Panc1 (cell line): ENCODE measurements at places on chromosomes 11 and 22.

- H3K27ac ChIP-seq, result no peak overlapping the region
- H3K27me3 ChIP-seq, result no peaks in the 10 kb centered on the region
- H3K4me1 ChIP-seq, result no peaks in the 10 kb centered on the region
- no peaks in the 10 kb centered on the region for H3K36me3 ChIP-seq
Observed at GRCh38 chr11:9103542-9104276, 12.3 kb upstream of the SCUBE2 start.

DNA sequence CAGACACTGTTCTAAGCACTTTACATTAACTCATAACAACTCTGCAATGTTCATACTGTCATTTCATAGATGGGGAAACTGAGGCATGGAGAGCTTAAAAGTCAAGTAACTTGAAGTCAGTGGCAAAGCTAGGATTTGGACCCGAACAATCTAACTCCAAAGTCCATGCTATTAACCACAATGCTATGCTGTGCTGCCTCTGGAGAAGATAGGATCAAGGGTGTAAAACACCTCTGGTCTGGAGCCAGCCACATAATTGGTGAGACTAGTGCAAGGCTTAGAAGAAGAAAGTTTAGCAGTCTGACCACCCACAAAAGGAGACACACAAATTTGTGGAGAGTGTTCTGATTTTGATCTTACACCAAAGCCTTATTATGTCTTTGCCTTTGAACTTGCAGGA lies 43.7 kb downstream of the ARFGAP2 start:
- H3K27me3 ChIP-seq, result no peaks in the 10 kb centered on the region
- H3K4me1 ChIP-seq, result no peaks in the 10 kb centered on the region
- no peaks in the 10 kb centered on the region for H3K36me3 ChIP-seq
- DNase-seq, result no peak
- H3K27ac ChIP-seq, result no peak overlapping the region

GRCh38 chr22:20380486-20380885 lies 13.5 kb upstream of the ZNF74 start:
- no peaks in the 10 kb centered on the region for H3K4me1 ChIP-seq
- DNase-seq, result no peak
- H3K4me3 ChIP-seq, result no peak overlapping the region
- H3K27me3 ChIP-seq, result no peaks in the 10 kb centered on the region

DNA sequence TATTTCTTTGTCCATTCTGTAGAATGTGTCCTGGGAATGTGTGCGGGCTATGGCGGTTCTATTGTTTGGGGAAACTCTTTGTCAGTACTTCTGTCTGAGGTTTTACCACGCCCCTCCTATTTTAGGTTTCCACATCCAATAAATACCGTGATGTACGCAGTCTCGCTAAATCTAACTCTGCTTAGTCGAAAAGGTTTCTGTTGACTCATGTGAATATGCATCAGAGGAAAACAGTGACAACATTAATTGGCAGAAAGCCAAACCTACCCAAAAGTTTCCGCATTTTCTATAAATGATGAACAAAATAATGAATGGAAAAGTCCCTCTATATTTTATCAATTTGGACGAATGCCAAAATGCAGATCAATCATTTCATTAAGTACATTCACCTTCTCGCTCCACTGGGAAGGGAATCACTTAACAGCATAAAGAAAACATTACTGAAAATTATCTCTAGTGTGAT lies 143.4 kb downstream of the MAML2 start:
- H3K27me3 ChIP-seq, result no peaks in the 10 kb centered on the region
- no peak overlapping the region for H3K27ac ChIP-seq
- H3K36me3 ChIP-seq, result no peaks in the 10 kb centered on the region
- no peaks in the 10 kb centered on the region for H3K4me1 ChIP-seq
- no peak overlapping the region for H3K4me3 ChIP-seq

DNA sequence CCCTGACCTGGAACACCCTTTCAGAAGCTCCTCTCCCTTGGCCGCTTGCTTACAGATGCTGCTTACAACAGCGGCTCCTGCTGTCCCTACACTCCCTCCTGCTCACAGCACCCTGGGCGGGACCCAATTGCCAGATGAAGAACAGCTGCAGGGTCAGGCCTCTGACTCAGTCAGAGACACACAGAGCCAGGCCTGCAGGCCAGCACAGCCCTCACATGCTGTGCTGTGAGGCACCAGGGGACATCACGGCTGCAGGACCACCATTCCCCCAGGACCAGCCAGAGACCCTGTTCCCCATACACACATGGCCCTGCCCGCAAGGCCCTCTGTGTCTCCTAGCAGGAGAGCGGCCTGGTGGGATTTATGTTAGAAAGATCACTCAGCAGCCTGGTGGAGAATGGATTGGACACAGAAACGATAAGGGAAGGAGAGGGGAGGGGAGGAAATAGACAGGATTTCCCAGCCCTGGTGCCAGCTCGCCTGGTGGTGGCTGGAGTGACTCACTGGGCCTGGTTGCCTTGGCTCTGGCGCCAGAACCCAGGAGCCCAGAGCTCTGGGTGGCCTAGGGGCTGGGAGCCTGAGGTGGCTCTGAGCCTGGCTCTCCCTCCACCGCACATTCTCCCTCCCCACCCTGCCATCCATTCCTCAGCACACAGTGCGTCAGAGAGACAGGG lies 6.7 kb downstream of the CAPN5 start:
- no peaks in the 10 kb centered on the region for H3K36me3 ChIP-seq
- no peak overlapping the region for H3K27ac ChIP-seq
- H3K4me1 ChIP-seq, result peaks cover 9% of the 10 kb centered on the region
- H3K27me3 ChIP-seq, result no peaks in the 10 kb centered on the region
- DNase-seq, result no peak

DNA sequence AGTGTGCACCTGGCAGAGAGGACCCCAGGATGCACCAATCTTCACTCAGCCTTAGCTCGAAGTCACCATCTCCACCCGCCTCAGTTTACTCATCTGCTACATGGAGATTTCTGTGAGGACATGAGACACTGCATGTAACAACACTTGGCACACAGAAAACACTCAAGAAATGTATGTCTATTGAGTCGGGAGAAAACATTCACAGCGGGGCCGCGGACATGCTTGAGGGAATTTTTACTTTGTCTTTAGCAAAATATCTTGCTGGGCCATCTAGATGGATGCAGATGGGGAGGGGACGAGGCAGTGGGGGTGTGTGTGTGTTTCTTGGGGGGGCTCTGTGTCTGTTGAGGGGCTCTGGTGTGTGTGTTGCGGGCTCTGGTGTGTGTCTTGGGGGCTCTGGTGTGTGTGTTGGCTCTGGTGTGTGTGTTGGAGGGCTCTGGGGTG lies 28.4 kb upstream of the RFPL3 start:
- H3K4me1 ChIP-seq, result no peaks in the 10 kb centered on the region
- no peak overlapping the region for H3K4me3 ChIP-seq
